K562 (cell line): ENCODE measurements at places on chromosomes 1 and 21.

GRCh38 chr1:51236531-51237350, 668 bp downstream of the RNF11 start:
- peak; percentile 47 for DNase-seq

DNA sequence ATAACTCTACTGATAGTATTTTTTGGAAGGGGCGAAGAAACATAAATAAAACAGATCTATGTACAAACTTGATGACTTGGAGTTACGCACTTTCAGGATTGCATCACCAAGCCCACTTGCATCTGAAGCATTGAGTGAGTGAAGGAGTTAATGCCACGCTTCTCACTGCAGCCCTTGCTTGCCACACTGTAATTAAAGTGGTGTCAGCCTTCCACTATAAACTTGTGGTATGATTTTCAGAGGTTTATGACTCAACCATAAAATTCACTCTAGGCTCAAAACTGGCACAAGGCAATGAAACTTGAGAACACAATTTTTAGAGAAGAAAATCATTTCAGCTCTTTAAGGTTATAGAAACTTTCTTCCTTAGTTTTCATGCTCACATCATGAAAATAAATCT, 93.9 kb upstream of the PRMT6 start:
- DNase-seq: no peak

DNA sequence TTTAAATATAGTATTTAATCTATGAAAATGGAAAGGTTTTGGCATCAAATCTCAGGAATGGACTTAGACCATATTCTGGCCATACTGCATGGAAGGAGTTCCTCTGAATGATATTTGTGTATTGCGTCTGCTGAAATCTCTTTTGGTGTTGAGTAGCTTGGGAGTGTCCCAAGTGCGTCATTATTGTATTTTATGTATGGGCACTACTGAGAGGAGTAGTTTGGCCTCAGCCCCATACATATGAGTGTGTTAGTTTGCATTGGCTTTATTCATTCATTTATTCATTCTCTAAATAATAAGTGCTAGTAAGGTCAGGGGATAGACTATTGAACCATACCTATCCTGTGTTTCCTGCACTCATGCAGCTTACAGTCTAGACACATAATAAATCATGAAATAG, 46.6 kb downstream of the CENPF start:
- DNase-seq: no peak

DNA sequence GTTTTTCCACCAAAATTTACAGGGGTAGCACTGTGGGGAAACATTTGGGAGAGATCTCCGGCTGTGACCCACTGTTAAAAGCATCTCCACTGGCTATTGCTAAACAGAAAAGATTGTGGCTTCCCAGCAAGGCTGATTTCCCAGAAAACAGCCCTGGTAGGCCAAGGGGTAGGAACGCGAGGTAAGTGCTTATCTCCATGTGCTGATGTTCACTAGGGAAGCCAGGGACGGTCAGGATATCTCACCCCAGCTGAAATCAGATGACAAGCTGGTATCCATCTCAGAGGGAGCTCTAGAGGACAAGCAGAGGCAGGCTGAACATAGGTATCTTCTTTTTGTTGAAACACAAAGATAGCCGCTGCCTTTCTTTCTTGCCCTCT, 63.6 kb downstream of the MIS18A start:
- DNase-seq: no peak

- DNase-seq: no peak
These were observed 17.7 kb upstream of the PADI2 start for GRCh38 chr1:17136936-17137335.

DNA sequence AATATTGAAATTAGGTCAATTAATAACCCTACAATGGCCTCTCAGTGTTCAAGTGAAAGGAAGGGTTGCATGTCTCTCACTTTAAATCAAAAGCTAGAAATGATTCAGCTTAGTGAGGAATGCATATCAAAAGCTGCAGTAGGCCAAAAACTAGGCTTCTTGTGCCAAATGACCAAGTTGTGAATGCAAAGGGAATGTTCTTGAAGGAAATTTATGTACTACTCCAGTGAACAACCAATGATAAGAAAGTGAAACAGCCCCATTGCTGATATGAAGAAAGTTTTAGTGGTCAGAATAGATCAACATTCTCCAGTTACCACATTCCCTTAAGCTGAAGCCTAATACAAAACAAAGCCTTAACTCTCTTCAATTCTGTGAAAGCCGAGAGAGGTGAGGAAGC, 10.0 kb downstream of the MAEL start:
- DNase-seq: no peak
